ENCODE measurements at places on chromosomes 2 and 18.
A peak's percentile ranks its signal among the peaks of the same experiment; 100 is the strongest.

GRCh38 chr2:35788543-35788942 lies 567.0 kb upstream of the CRIM1 start:
- no peak for DNase-seq

GRCh38 chr18:32769586-32770053 lies 3.2 kb downstream of the KLHL14 start:
- no peak for DNase-seq

GRCh38 chr2:65746931-65747675 lies 314.7 kb upstream of the SPRED2 start:
- DNase-seq, result no peak

GRCh38 chr2:152320814-152321213 lies 14.2 kb upstream of the FMNL2 start:
- no peak for DNase-seq

DNA sequence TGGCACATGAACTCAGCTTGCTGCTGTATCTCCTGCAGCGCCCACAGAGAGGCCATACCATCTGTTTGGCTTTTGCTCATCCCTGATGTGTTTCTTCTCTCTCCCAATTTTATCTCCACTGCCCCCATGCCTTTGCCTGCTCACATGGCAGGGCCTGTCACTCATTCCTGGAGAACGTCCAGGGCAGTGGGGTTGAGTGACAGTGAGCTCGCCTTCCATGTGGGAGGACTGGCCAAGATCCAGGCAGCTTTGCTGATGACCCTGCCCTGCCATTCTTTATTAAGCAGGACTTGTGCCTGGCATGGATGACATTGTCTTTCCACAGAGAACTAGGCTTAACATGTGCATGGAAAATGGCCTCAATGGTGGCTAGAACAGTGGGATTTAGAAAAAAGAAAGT lies 230.5 kb upstream of the THSD7B start:
- no peak for DNase-seq

DNA sequence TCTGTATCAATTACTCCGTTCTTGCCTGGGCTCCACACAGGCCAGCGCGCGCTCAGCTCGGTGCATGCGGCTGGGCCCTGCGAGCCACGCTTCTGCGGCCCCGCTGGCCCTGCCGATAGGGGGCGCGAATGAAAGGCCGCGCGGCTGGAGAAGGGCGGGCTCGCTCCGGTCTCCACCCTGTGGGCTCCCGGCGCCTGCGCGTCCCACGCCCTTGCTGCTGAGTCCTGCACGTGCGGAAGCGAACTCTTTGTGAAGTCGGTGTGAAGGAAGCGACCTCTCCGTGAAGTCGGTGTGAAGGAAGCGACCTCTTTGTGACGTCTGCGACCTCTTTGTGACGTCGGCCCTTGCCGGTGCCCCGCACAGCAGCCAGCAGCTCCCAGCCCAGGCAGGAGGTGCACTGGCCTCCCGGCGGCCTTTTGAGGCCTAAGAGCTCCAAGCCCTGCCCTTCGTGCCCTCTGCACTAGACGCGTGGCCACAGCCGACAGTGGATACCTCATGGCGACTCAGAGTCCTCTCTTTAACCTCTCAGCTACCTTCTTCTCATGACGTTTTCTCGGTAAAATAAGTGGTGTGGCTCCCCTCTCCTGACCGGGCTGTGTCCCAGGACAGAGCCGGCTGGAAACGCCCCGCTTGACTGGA lies 391.9 kb upstream of the RAB6C start:
- no peak for DNase-seq

DNA sequence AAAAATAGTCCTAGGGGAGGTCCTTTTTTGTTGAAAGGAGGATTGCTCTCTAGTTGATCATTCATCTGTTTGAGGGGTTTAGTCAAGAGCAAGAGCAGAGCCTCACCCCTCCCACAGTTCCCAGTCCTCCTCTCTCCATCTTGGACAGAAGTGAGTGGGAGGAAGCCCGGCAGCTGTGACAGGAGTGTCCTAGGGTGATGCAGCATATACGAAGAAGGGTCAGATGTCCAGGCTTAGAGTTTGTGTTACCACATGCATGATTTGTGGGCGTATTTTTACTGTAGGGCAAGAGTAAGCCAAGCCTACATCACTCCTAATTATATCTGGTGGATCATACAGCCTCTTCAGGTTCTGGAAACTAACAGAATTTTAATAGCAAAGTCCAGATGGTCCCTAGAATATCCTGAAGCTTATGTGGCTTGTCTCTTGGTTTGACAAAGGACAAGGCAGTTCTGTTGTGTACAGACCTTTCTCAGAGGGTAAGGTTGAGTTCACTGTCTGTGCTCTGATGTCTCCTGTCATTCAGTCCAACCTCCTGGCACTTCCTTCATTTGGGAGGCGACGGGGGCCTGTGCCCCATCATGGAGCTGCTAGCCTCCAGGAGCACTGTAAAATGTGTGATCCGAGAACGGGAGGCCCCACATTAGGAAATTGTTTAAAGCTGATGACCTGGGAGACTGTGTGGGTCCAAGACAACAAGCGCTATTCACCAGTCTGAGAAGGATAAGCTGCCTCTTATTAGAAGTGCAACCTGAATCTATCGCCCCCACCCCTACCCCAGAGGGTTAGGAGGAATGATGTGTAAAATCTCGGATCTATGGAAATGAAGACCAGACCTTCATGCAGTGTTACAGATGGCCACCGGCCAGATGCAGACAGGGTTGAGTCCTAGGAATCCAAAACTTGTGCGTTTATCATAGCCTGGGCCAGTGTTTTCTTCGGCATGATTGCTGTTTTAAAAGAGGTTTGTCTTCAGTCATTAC lies 6.9 kb downstream of the CEP68 start:
- no peak for DNase-seq

DNA sequence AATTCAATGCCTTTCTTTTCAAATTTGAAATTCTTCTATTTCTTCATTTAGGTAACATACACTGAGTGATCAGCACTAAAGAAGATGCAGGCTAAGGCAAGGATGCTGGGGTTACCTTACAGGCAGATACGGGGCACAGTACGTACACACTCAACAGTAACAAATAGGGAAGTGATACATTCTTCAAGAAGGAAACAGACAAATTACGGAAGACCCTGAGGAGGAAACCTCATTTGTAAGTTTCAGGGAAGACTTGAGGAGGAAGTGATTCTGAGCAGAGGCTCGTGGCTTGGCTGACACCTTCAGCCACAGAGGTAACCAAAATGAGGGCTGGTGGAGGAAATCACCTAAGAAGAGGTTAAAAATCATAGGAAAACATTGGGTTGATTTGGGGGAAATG lies 1108.3 kb upstream of the KLHL29 start:
- no peak for DNase-seq

DNA sequence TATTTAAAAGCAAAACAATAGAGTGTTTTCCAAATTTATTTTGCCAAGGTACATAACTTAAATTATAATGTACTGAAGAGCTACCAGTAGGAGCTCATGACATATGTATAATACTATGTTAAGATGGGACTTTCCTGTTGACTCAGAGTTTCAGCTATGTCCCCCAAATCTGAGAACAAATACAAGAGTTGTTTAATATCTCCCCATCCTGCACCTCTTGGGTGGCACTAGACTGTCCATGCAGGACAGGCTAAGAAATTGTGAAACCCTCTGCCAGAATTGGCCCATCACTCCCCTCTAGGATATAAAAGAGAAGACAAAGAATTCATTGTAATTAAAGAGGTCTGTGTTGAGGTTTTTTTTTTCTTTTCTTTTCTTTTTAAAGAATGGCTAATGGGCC lies 21.7 kb upstream of the CTAGE1 start:
- no peak for DNase-seq

DNA sequence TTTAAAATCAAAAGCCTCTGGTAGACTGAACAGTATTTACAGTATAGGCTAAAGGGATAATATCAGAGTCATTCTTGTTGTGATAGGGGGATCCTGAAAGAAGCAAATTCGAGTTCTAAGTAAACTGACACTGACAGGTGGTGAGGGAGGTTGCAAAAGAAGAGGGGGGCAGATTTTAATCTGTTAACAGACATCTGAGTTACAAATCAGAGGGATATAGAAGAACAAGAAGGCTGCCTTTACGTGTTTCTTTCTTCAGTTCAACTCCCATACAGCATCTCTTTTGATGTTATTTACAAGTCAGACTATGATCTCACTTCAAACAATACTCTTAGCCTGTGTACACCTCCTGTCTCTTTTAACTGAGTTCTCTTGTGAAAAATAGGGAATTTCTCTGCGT lies 16.3 kb upstream of the ITGA4 start:
- DNase-seq, result no peak

- no peak for DNase-seq
These were observed 350.5 kb downstream of the KIAA1328 start for GRCh38 chr18:37179384-37179783.

DNA sequence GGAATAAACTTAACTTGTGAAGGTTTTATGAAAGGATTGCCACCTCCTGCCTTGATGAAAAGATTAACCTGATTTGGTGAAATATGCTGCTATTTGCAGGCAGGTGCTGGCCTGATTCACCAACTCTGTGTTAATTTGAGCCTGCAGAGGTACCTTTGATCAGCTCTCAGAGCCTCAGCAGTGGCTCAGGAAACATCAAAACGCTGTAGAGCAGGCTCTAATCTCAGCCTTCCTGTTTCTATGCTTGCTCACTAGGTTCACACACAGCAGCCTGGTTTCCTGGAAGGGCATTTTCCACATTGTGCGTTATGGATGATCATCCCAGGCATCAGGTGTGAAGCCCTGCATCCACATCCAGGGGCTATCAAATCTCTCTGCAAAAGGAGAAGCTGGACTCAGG lies 16.9 kb downstream of the TGIF1 start:
- no peak for DNase-seq

DNA sequence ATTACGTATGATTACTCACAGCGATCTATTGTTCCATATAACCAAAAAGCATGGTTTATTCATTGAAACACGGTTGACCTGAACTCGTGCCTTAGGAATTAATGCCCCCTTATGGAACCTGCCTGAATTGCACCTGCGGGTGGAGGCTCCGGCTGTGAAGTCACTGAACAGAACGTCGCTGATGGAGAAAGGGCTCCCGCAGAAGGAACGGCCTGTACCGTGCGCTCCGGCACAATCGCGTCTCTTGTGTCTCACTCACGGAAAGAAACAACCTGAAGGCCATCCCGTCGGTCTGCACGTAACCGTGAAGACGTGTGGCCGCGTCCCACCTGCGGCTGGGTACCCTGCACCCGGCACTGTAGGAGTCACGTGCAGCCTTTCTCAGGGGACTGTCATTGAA lies 133.1 kb downstream of the NFATC1 start:
- peak; percentile 80 for DNase-seq

DNA sequence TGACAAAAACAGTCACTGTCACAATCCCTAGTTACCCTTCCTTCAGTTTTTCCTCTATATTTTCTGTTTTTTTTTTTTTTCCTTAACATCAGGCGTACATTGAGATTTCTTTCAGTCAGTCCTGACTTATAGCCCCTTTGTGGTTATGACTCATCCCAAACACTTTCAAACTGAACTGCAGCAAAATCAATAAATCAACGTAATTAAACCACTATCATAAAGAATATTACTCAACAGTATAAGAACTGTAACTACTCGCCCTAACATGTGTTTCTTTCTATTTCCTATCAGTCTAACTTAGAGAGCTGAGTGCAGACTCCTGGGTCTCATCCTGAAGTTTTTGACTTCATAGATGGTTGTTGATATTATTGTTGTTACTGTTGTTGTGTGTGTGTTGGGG lies 523.5 kb downstream of the LRRTM4 start:
- no peak for DNase-seq

DNA sequence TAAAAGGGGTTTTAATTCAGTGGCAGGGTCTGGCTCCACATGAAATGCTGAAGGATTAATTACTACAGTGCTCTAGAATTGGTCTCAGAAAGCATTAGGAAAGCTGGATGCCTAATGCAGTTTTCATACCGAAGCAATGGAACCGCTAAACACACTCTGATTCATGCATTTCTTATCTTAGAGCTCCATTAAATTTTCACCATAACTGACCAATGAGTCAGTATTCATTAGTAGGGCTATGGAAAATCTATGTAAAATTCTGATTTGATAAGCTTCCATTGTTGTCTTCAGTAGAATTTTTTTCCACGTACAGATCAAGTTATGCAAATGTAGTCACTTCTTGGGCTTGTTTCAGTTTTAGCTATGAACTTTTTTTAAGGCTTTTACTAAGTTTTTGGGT lies 359.9 kb downstream of the ARHGAP15 start:
- no peak for DNase-seq

DNA sequence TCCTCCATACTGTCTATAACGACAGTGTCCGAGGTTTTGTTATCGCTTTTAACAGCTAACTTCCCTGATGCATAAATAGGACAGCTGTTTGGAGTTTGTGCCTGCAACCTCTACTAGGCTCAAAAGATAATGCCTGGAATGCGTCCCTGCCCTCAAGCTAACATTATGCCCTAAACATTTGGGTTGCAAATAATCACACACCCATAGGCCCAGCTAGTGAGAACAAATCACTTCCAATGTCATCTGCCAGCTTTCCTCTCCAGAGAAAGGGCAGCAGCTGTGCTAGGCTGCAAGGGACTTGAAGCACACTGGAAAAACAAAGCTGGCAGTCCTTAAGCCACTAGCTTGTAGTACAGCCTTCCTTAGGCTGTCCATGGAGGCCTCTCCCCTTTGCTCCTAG lies 201.8 kb upstream of the LYPD1 start:
- no peak for DNase-seq

DNA sequence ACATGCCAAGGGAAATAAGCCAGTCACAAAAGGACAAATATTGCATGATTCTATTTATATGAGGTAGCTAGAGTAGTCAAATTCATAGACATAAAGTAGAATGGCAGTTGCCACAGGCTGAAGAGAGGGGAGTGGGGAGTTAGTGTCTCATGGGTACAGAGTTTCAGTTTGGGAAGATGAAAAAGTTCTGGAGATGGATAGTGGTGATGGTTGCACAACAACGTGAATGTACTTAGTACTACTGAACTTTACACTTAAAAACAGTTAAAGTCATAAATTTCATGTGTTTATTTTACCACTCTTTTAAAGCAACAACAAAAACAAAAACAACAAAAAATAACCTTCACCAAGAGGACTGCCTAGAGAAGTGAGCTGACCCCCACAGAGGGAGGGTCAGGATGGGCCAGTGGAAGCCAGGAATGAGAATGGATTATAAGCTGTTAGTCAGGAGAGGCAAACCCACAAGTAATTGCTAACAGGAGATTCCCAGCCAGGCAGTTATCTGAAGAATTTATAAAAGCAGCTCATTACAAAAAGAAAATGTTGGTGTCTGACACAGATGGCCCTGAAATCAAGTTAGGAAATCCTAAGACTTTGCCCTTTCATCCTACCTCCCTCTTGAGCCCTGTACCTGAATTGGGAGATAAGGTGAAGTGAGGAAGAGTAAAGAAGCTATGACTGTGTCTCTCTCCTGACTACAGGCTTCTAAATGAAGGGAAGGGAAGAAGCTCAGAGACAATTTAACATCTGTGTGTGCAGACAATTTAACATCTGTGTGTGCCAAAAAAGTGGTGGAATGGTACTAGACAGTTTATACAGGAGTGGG lies 263.4 kb downstream of the PDE11A start:
- DNase-seq, result no peak

- DNase-seq, result no peak
These were observed 16.5 kb downstream of the CDH19 start for GRCh38 chr18:66587430-66587829.

- DNase-seq, result no peak
These were observed 380.4 kb upstream of the POU3F3 start for GRCh38 chr2:104473546-104473945.

Data from CD4-positive, alpha-beta T cell treated with Interleukin-21 for 1 hour (primary cell).